Choroid plexus epithelial cell (primary cell): ENCODE measurements at places on chromosomes 12 and 14.

GRCh38 chr12:14991069-14991468 is 18.2 kb downstream of the PDE6H start:
- DNase-seq = no peak

- no peak for DNase-seq
These were observed 12.3 kb upstream of the LBHD2 start for GRCh38 chr14:103071544-103072251.

DNA sequence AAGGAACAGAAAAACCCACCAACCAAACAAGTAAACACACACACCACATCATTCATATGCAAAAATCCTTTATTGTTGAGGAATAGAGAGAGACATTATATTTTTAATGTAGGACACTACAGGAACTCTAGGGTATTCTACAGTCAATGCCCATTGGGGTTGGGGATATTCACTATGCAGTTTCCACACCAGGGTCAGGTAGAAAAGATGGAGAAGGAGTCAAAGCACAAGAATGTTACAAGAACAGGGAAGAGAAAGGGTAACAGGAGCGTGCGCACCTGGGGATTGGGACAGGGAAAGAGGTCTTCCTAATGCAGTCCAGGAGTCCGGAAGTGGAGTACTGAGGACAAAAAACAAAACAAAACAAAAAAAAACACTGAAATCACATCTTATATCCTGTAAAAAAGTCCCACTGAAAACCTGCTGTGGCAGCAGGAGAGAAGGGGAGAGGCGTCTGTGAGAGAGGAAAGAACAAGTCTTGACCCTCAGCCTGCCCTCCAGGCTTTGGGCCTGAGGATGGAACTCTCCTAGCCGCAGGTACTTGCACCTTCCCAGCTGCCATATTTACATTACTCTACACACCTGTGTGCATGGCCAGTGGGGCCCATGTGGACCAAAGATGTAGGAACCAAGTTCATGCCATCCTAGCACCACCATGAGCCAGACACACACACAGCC is 3.7 kb upstream of the ZBTB39 start:
- DNase-seq = no peak

- peak; percentile 1 for DNase-seq
These were observed 145.1 kb upstream of the GRIP1 start for GRCh38 chr12:66823857-66824570.

DNA sequence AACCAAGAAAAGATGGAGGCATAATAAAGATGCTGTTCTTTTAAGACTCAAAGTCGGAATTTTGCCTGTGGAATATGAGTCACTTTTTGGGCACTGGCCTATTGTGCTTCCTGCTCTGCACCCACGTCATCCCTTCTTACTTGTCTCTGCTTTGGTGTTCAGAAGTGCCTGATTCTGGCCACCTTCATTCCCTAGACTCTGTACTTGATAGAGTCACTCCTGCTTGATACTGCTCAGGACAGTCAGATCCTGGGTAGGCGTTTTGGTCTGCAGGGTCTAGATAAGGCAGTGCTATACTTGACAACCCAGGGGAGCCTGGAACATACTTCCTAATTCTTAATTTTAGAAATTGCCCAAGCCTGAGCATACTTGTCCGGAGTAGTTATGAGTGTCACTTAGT is 1.9 kb downstream of the LRRK2 start:
- DNase-seq = peak; percentile 79

- peak; percentile 33 for DNase-seq
These were observed 93.1 kb downstream of the PPM1H start for GRCh38 chr12:62841846-62842245.

GRCh38 chr12:123398550-123399254 is 14.8 kb downstream of the KMT5A start:
- DNase-seq = peak; percentile 83

GRCh38 chr12:84161296-84161695 is 751.3 kb downstream of the SLC6A15 start:
- DNase-seq = peak; percentile 30

DNA sequence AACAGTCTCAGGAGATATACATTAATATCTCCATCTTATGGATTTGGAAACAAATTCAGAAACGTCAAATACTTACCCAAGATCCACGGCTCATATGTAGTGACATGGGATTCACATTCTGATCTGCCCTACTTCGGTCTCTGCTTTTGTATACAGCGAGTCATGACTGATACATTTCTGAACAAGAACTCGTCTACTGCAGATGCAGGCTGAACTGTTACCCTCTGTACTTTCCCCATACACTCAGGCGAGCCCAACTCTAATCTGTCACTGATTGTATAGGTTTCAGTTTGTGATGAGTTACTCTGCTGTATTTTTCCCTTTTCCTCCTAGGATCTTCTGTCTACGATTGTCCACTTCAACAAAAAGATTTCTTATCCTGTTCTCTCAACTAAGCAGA is 441.6 kb downstream of the CCDC91 start:
- DNase-seq = peak; percentile 51

DNA sequence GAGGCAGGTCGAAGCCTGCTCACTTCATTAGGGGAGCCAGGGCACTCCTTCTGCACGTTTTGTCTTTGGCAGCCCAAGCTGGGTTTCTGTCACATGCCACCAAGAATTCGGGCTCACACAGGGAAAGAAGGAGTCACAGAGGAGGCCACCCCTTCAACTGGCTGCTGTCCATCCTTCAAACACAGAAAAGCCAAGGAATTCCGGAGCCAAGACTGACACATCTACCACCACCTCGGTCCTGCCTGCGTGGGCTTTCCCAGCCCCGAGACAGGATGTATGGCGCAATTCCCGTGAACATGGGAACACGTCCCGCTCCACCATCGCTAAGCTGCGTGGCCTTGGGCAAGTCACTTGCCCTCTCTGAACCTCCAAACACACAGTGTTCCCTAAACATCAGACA is 70.4 kb downstream of the NCOR2 start:
- DNase-seq = peak; percentile 71

- peak; percentile 1 for DNase-seq
These were observed 279.0 kb downstream of the SLC16A7 start for GRCh38 chr12:59874781-59875180.

GRCh38 chr12:62910549-62911169 is 24.3 kb downstream of the PPM1H start:
- DNase-seq = no peak

DNA sequence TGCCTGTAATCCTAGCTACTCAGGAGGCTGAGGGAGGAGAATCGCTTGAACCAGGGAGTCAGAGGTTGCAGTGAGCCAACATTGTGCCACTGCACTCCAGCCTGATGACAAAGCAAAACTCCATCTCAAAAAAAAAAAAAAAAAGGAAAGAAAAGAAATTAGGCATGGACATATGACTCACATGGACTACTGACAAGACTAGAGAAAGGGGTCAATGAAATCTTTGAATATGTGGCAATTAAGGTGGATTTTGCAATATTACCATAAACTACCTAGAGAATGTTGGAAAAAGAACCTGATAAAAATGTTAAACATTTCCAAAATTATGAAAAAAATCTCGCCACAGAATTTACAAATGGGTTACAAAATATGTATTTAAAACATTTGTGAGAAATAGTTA is 873.6 kb downstream of the C12orf50 start:
- peak; percentile 85 for DNase-seq

GRCh38 chr14:52380294-52380693 is 66.2 kb downstream of the PTGER2 start:
- DNase-seq = peak; percentile 47

- DNase-seq = no peak
These were observed 6.1 kb upstream of the TEP1 start for GRCh38 chr14:20419419-20419818.

DNA sequence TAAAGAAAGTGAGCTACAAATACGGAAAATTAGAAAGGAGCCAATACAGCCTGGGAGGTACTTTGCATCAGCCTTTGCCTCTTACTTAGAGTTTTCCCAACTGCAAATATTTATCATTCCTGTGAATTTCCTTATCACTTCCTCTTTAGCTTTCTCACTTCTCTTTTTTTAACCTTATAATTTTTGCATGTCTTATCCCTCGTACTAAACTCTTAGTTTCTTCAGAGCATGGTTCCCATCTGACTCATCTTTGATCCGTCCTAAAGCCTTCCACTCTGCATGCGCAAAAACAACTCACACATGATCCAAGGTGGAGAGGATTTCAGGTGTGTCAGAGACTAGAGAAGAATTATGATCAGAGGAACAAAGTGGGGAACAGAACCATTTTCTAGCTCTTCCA is 9.6 kb upstream of the SNAPC1 start:
- DNase-seq = peak; percentile 73

GRCh38 chr14:69299286-69300035 is 39.5 kb downstream of the GALNT16 start:
- no peak for DNase-seq

DNA sequence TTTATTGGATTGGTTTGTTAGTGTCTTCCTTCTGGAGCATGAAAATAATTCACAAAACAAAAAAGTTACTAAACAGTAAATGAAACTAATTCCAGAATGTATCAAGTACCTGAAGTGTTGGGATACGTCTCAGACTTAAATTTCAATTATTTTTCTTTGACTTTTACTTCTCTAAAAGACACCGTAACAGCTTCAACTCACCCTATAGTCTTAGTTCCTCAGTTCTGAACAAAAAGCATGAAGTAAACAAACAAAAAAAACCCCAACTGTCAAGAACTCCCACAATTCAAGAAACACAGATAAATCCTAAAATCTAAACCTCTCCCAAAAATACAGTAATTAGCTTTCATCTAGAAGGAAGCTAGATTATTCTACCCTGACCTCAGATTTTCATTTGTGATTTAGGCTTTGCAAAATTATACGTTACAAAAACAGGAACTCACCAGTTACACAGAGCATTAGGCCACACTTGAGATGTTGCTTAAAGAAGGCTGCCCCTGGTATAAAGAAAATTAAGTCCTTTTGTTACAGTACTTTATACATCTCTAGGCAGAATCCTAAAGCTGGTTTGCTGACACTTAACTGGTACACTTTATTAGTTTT is 10.2 kb downstream of the HEATR5A start:
- DNase-seq = no peak

DNA sequence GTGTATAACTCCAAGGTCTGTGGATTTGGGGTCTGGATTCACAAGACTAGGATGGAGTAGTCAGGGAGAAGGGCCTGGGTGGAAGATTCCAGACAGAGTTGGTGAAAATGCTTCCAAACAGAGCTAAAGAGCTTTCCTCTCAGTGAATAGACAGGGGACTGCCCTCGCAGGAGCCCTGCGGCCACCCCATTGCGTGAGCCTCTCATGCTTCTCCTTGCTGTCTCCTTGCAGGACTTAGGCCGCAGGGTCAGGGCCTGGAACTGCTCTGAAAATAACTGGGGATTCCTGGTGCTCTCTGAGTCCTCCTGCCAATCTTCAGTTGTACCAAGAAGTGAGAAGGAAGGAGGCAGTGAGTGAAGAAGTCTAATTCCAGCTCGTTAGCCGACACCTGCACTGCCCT is 49.0 kb upstream of the KCNA1 start:
- no peak for DNase-seq

GRCh38 chr12:25796523-25797000 is 161.9 kb upstream of the RASSF8 start:
- peak; percentile 65 for DNase-seq
